ENCODE measurements at places on chromosomes 7 and 10.

DNA sequence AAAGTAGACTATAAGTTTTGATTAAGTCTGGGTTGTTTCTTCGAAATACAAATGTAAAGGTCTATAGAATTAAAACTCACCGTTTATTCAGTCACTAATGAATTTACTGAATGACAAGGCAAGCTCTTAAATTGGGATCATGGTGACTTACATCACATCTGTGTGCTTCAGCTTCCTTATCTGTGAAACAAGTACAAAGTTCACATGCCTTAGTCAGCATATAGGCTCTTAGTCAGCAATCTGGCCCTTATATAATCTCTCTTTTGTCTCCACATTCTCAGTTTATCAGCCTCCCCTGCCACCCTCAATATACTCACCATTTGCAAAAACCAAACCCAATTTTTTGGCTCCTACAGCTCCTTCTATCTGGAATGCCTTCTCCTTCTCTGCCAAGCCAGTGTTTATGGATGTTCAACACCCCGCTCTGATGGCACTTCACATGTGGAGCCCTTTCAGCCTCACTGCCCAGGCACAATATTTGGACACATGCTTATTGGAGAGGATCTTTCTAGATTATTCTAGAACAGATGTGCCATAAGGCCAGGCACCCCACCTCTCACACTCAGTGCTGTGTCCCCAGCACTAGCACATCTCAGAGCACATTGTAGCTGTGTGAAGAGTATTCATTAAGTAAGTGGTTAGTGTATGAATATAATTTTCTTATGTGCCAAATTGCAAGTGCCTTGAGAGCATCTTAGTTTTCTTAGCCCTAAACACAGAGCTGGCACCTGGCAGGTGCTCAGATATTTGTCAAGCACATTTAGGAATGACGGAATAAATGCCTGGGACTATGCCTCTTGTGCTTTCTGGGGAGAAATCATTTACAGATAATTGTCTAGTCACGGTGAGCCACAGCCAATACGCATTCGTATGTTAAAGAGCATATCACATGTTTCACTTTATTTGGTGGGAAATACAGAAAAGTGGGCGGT is 9.8 kb upstream of the LAMB1 start:
- H3K36me3 ChIP-seq, result no peaks in the 10 kb centered on the region
- peaks cover 12% of the 10 kb centered on the region for H3K27me3 ChIP-seq
- H3K4me1 ChIP-seq, result no peaks in the 10 kb centered on the region
- DNase-seq, result no peak

DNA sequence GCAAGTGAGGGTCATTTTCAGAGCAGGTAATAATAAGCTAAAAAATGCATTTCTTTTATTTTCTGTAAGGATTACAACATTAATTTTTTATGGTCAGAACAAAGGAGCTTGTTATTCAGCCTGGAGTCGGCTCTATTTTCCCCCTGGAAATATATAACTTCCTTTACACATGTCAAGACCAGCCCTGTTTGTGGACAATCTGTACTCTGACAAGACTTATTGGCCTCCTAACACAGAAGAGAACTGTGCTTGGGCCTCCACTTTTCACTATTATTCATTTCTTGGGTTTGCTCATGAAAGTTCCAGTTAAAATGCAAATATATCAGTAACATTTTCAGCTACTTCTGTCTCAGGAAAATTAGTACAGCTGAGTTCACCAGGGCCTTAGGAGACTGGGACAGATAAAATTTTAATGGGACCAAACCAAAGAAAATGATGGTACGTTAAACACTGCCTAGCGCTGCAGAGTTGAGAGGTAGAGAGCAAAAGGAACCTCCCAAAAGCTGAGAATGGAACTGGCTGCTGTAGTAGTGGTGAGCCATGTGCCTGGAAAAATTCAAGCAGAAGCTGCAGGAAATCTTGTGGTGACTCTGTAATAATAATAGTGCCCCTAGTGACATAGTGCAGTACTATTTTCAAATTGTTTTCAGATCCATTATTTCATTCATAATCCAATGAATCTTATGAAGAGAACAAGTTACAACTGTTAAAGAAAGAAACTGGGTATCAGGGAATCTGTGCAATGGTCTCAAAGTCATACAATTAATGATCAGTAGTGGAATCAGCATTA is 227.2 kb upstream of the KIAA1217 start:
- no peaks in the 10 kb centered on the region for H3K4me1 ChIP-seq
- H3K27me3 ChIP-seq, result peaks cover 1% of the 10 kb centered on the region
- DNase-seq, result no peak
- H3K4me3 ChIP-seq, result no peak overlapping the region
- no peaks in the 10 kb centered on the region for H3K36me3 ChIP-seq
- H3K27ac ChIP-seq, result no peak overlapping the region

DNA sequence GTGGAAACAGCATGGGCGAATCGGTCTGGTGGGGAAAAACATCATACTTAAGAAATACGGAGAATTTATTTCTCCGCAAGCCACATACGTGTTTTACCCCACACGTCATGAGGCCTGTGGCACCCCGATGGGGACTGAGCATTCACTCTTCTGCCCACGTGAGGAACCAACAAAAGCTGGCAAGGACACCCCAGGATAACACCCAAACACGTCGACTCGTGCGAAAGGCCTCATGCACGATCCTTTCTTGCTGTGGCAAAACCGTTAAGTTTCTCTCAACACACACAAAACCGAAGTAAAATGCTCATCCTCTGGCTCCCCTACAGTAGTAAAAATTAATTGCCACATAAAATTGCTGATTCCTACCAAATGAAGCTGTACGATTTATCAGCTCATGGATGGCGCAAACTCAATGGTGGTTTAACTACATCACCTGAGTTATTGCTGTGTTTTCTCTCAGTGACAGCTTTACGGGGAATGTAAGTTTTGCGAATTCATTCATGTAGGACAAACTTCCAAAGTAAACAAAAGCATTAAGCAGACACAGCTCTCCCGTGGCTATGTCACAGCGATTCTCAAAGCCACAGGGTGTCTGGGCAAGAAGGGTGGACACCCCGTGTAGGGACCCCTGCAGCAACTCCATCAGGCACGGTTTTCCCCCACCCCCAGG is 97.0 kb downstream of the CTBP2 start:
- H3K27ac ChIP-seq, result no peak overlapping the region
- H3K4me1 ChIP-seq, result peaks cover 41% of the 10 kb centered on the region
- peaks cover 72% of the 10 kb centered on the region for H3K27me3 ChIP-seq

- H3K36me3 ChIP-seq, result peaks cover 36% of the 10 kb centered on the region
- no peak overlapping the region for H3K27ac ChIP-seq
- peaks cover 15% of the 10 kb centered on the region for H3K4me1 ChIP-seq
These were observed 22.5 kb downstream of the SYPL1 start for GRCh38 chr7:106089647-106090046.

DNA sequence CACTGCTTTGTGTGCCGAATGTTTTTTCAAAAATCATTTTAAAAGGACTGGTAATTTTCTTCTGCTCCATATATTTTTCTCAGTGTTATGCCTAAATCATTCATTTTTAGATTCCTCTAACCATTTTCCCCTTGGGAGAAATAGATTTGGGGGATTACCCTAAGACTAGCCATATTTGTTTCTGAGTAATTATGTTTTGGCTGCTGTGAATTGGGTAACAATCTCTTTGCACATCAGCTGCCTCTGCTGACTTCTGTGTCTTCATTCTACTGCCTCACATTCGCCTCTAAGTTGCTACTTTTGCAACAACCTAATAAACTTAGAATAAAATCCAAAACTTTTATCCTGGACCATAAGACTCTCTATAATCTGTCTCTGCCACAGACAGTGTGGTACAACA is 18.5 kb upstream of the MRC1 start:
- H3K36me3 ChIP-seq, result no peaks in the 10 kb centered on the region
- H3K4me3 ChIP-seq, result no peak overlapping the region
- peaks cover 3% of the 10 kb centered on the region for H3K27me3 ChIP-seq
- H3K27ac ChIP-seq, result no peak overlapping the region
